ENCODE measurements at places on chromosomes 12 and 14. TPM values are rescaled to one million over a fixed set of nuclear protein-coding genes. Genes with fewer than 3 reads are reported as not detected.

CMKLR1 gene
- not detected for polyA plus RNA-seq

HOXC6 gene
- polyA plus RNA-seq: 6.1 TPM

IPO8 gene
- 9.1 TPM for polyA plus RNA-seq

NGB gene
- not detected for polyA plus RNA-seq

TDRD9 gene
- 0.26 TPM for polyA plus RNA-seq

GPX2 gene
- 10.0 TPM for polyA plus RNA-seq

SLC7A8 gene
- 52.7 TPM for polyA plus RNA-seq

LALBA gene
- polyA plus RNA-seq: not detected

SERPINA1 gene
- 0.12 TPM for polyA plus RNA-seq

TC2N gene
- 7.4 TPM for polyA plus RNA-seq

RNF212B gene
- 0.17 TPM for polyA plus RNA-seq

SLIRP gene
- 381 TPM for polyA plus RNA-seq

GPRC5D gene
- polyA plus RNA-seq: not detected

PTPRQ gene
- not detected for polyA plus RNA-seq

PIP4K2C gene
- 34.8 TPM for polyA plus RNA-seq

REM2 gene
- polyA plus RNA-seq: 0.18 TPM

FITM1 gene
- polyA plus RNA-seq: 0.21 TPM

VASH1 gene
- 0.18 TPM for polyA plus RNA-seq

PRB3 gene
- 0.06 TPM for polyA plus RNA-seq

PSME2 gene
- 342 TPM for polyA plus RNA-seq

ANG gene
- 7.1 TPM for polyA plus RNA-seq

TBX3 gene
- 11.9 TPM for polyA plus RNA-seq

SPIC gene
- polyA plus RNA-seq: not detected

SLC25A47 gene
- not detected for polyA plus RNA-seq

CPNE6 gene
- not detected for polyA plus RNA-seq

C12orf42 gene
- not detected for polyA plus RNA-seq

CIDEB gene
- polyA plus RNA-seq: 3.4 TPM

HAL gene
- polyA plus RNA-seq: 0.08 TPM

KLRC1 gene
- polyA plus RNA-seq: not detected

KRT80 gene
- 2.2 TPM for polyA plus RNA-seq

RERG gene
- polyA plus RNA-seq: 0.03 TPM

GPR68 gene
- 0.70 TPM for polyA plus RNA-seq

STXBP6 gene
- polyA plus RNA-seq: 0.24 TPM

MRPL42 gene
- 55.5 TPM for polyA plus RNA-seq

HSP90AA1 gene
- 673 TPM for polyA plus RNA-seq

PPP2R3C gene
- polyA plus RNA-seq: 14.3 TPM

WNT1 gene
- not detected for polyA plus RNA-seq

GLIPR1L1 gene
- polyA plus RNA-seq: not detected

ACTR6 gene
- polyA plus RNA-seq: 13.9 TPM

RFLNA gene
- 4.3 TPM for polyA plus RNA-seq

P2RX2 gene
- not detected for polyA plus RNA-seq

TMEM121 gene
- polyA plus RNA-seq: 1.6 TPM

CLMN gene
- 1.9 TPM for polyA plus RNA-seq

GDF3 gene
- polyA plus RNA-seq: not detected
